ENCODE measurements at places on chromosomes 12 and 14.

GRCh38 chr12:53399896-53400295, 19.9 kb downstream of the SP1 start:
- no peak for DNase-seq

- no peak for DNase-seq
Observed at GRCh38 chr14:94408546-94409095, 20.2 kb upstream of the SERPINA1 start.

DNA sequence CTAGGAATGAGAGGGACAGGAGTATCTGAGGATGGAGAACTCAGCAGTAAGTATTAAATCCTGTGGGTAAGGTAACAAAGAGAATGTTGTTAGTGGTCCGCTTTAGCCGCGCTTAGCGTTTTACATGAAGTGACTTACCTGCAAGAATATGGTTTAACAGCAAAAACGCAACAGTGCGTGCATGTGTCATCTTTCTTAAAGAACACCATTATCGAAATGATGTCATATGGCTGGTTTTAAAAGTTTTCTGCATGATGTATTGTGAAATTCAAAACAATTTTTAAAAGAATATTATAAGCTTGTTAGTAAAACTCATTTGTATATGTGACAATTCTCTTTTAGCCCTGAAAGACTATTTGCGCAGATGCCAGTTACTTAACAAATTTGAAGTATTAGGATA, 1.7 kb downstream of the LEMD3 start:
- DNase-seq, result no peak

DNA sequence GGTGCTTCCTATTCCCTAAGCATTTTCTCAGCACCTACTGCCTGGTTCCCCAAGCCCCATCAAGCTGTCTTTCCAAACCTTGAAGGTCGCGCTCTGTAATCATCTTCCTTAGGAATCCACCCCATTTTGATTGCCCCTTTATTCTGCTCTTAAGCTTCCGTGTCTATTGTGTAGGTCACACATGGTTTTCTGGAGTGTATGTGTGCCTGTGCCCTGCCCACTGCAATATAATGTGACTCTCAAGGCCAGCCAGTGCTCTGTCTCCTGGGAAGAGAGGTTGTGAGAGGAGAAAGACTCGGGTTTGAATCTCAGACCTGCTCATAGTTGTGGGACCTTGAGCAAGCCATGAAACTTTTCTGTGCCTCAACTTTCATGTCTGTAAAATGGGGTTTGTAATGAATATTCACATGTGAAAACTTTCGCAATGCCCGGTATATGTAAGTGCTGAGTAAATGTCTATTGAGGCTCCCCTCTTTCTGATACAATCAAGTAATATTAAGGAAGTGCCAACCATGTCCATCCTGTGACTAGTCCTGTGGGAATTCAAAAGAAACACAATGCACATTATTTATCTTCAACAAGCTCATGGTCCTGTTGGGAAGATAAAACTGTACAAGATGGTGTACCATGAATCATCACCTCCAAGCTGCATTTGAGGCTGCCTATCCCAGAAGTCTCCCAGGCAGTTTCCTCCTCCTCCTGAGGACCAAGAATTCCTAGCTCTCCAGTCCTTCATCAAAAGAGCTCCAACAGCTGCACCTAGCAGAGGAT, 774 bp upstream of the KRT75 start:
- no peak for DNase-seq

- DNase-seq, result peak; percentile 30
Observed at GRCh38 chr14:59189091-59189785, 771 bp downstream of the DAAM1 start.

GRCh38 chr12:126883697-126884096, 1383.3 kb upstream of the TMEM132C start:
- DNase-seq, result no peak

DNA sequence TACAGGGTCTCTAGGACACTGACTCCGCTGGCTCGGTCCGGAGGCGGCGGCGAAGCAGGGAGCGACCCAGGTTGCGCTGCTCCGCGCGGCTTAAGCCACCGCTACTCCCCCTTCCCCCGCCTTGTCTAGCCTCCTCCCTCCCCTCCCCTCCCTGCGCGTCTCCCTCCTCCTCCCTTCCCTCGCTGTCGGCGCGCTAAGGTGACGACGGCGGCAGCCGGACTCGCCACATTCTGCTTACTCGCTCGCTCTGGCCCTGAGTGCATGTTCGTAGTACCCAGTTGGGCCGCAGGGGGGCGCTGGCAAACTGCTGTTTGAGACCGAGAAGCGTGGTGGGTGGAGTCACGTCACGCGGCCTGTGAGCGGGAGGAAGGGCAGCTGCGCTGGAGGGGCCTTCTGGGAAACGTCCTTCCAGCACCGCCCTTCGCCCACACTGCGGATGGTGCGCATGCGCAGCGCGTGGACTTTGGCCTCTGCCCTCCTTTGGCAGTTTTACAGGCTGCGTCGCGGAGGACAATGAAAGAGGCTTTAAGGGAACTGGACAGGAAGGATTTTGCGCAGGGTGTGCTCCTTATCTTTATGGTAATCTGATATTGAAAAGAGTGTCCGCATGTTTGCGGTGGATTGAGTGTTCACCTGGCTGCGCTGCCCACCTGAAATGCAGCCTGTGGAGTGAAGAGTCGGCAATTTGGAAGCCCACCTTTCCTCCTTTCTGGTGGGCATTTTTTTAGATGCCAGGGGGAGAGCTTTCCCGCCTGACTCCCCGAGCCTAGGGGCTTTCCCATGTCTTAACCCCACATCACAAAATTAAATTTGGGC, at the start of gene SCAF11:
Gene SCAF11, minus strand, starts transcription at position 107 of the 816 bp plus-strand sequence. CDS start 26,407 bp downstream, outside the sequence.
- peak; percentile 100 for DNase-seq

GRCh38 chr14:76597387-76597786, 163.9 kb upstream of the VASH1 start:
- DNase-seq, result no peak

DNA sequence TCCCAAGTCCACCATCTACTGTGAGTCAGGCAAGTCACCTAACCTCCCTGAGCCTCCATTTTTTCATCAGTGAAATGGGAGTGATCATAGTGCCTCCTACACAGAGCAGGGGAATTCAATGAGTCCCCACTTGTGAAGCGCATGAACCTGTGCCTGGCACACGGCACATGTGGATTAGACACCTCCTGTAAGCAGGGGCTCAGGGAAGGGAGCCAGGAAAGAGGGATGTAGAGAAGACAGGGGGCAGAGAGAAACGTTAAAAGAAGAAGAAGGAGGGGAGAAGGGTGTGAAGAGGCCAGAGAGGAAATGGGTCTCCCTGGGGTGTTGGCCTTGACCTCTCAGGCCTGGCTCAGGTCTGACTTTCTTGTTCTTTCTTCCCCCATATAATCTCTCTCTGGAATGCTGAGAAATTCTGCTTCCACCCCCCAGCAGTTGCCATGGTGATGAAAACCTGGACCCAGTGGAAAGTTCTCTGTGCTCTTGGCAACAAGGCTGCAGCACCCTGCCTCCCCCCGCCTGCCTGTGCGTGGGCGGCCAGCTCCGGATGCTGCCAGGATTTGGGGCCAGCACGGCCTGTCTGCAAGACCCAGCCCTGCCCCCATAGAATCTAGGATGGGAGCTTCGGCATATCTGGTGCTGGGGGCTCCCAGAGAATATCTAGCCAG, 94.5 kb downstream of the CALM1 start:
- no peak for DNase-seq

- no peak for DNase-seq
Observed at GRCh38 chr12:104172570-104172947, 34.5 kb upstream of the NFYB start.

DNA sequence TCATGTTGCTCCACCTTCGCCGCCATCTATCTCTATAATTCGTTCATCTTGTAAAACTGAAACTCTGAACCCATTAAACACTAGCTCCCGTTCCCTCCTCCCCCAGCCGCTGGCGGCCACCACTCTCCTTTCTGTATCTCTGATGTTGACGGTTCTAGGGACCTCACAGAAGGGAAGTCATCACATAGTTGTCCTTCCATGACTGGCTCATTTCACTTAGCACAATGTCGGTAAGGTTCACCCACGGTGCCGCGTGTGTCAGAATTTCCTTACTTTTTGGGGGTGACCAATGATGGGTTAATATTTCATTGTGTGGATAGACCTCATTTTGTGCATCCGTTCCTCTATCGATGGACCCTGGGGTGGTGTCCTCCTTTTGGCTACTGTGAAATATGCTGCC, 2.0 kb upstream of the CACNA2D4 start:
- DNase-seq, result no peak

GRCh38 chr12:51195841-51196240, 22.0 kb downstream of the POU6F1 start:
- DNase-seq, result no peak

DNA sequence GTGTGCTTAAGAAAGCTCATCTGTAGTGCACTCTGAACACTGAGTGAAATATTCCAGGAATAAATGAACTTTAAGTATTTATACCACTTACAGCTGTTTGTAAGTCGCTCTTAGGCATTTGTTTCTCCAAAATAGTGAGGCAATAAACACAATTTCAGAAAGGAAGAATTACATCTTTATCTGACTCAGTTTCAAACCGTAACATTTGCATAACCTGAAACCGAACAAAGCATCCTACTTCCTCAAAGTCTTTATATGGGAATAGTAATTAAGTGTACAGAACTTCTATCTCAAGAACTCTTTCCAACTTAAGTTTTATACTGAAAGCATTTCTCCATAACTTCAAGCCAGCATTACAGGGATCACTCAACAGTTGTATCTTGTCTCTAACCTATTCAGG, 58.4 kb downstream of the SOX5 start:
- DNase-seq, result no peak

DNA sequence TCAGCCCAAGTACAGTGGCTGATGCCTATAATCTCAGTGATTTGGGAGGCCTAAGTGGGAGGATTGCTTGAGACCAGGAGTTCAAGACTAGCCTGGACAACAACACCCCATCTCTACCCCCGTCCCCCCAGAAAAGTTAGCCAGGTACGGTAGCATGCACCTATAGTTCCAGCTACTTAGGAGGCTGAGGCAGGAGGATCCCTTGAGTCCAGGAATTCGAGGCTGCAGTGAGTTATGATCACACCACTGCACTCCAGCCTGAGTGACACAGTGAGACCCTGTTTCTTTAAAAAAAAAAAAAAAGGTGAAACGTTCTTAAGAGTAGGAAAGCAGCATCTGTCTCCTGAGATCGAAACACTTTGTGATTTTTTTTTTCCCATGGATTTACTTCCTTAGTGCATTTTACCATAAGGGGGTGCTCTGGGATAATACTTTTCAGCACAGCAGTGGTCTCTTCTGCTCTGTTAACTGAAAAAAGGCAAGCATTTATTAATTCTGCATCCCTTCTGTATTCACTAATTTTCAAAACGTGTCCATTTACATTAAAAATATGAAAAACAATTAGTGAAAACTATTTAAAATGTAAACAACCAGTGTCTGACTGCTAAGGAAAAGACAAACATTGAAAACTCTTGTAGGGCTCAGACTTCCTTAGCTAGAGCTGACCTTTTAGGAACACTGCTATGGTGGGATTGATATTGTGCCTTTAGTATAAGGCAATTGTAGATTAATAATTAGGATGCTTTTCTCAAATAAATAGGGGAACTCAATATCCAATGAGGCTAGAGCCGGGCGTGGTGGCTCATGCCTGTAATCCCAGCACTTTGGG, 31.2 kb upstream of the USP44 start:
- DNase-seq, result no peak

DNA sequence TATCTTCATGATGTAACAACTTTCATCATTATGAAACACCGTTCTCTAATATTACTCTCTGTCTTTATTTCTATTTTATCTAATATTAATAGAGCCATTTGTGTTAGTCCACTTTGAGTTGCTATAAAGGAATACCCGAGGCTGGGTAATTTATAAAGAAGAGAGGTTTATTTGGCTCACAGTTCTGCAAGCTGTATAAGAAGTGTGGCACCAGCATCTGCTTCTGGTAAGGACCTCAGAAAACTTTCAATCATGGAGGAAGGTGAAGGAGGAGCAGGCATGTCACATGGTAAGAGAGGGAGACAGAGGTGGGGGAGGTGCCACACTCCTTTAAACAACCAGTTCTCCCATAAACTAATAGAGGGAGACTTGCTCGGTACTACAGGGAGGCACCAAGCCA, 25.1 kb downstream of the BORCS5 start:
- no peak for DNase-seq

GRCh38 chr12:23862701-23863100, 86.8 kb downstream of the SOX5 start:
- no peak for DNase-seq

- no peak for DNase-seq
Observed at GRCh38 chr12:25083211-25083610, 111.7 kb downstream of the DNAI7 start.

DNA sequence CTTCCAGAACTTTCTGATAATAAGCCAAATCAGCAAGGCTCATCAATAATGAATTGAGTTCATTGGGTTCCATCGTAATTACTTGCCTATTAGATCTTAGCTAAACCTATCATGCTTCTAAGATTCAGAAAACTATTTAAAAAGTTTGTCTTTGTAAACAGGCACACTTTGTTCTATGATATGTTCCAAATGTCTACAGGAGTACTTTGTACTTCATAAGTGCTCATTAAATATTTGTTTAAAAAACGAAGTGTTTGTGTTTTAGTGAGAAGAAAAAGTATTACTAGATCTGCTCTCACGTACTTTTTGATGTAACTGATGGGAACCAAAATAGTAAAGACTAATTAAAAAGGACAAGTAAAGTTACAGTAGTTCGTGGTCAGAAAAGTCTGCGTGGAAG, 172.8 kb upstream of the FLRT2 start:
- DNase-seq, result no peak

GRCh38 chr14:23548351-23549318, 2.9 kb downstream of the ZFHX2 start:
- no peak for DNase-seq

- no peak for DNase-seq
Observed at GRCh38 chr12:52735816-52736632, 32.7 kb upstream of the KRT77 start.

DNA sequence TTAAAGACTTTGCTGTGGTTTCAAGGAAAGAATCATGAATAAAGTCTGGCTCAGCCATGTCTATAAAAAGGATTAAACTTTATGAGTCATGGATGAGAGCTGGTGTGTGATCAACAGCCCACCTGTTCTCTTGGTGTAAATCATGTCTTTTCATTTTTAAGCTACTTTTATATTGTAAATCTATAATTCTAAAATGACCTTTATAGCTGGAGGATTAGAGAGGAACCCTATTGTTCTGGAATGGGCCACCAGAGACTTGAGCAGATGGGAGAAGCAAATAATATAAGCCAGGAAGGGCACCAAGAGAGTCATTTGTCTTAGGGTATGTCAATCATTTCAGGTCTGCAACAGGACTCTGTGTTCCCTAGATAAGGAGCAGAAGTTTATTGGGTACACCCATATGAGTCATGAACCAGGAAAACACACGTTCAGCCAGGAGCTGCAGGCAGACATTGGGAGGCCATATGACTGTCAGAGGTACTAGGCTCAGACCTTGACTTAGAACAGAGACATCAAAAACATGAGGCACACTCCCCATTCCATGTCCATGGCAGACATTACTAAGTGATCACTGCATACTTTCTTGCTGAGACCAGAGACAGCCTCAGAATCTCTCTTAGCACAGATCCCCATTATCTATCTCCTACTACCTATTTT, 49.3 kb downstream of the NDUFA12 start:
- no peak for DNase-seq

GRCh38 chr14:93818857-93819256, 30.6 kb upstream of the PRIMA1 start:
- no peak for DNase-seq

GRCh38 chr12:49375406-49375805, 8.1 kb downstream of the SPATS2 start:
- no peak for DNase-seq

GRCh38 chr12:107530701-107531100, 154.9 kb upstream of the PWP1 start:
- DNase-seq, result no peak

Measured in activated T-helper 1 cell treated with anti-CD3 and anti-CD28 coated beads, Interleukin-2, amount 50 U/mL, for 16 hours (primary cell).